Mucosa of descending colon (tissue), 3 donors: ENCODE measurements at places on chromosomes 3 and 15. TPM values are rescaled to one million over a fixed set of nuclear protein-coding genes. Genes with fewer than 3 reads are reported as not detected.

HRG gene
- total RNA-seq, result not detected

SERINC4 gene
- 0.16 TPM for total RNA-seq

- DNase-seq, result no peak
Measured at GRCh38 chr3:102102394-102102793, 253.1 kb downstream of the NFKBIZ start.

ESYT3 gene
- 1.0 TPM for total RNA-seq

NR2F2 gene
- 79.3 TPM for total RNA-seq
